ENCODE measurements at places on chromosomes 7 and 10.

GRCh38 chr10:11292576-11293302, 275.1 kb downstream of the CELF2 start:
- DNase-seq, result no peak

DNA sequence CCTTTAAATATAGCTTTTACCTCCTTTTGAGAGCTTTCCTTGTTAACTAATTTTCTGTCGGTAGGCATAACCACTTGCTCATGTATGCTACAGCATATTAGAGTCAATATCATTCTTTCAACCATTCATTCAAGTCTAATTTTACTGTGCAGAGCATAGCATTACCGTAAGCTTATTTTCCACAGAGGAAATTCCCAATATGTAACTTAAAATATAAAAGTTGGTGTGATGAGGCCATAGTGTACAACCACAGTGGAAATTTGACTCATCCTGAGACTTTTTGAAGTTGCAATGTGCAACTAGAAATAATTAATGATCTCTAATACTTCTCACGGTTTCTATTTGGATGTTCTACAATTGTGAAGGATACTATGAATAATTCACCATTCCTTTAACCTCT, 80.6 kb upstream of the KLF6 start:
- no peak for DNase-seq

DNA sequence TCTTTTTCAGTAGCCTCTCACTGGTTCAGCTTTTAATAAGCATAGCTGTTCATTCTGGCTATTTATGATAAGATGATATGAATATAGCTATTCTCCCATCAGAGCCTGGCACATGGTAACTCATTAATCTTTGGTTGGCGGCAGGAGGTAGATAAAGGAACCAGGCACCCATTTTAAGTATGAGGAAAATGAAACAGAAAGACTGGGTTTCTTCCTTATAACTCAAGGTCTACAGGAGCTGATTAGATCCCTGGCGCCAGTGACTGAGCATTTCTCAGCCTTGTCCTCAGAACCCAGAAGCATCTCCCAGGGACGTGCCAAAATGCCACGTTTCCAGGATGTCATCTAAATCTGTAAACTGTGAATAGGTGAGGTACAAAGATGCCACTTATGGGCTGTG, 141.9 kb downstream of the TCF7L2 start:
- DNase-seq, result no peak

DNA sequence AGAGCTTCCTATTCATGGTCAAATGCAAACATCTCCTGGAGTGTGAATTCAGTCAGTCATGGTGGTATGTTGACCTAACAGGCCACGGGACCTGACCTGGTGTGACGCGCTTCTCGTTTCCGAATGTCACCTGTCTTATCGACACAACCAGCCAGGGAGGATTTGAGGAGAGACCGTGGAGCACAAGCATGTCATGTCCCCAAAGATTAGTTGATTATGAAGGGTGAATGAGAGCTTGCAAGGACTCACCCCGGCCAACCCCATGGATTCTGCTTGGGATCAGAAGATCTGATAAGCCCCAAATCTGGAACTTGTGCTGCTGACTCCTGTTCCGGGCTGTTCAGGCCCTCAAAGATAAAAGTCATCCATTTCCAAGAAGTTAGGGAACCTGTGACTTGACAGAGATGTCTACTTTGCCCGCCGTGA, 10.5 kb downstream of the ADRA2A start:
- no peak for DNase-seq

DNA sequence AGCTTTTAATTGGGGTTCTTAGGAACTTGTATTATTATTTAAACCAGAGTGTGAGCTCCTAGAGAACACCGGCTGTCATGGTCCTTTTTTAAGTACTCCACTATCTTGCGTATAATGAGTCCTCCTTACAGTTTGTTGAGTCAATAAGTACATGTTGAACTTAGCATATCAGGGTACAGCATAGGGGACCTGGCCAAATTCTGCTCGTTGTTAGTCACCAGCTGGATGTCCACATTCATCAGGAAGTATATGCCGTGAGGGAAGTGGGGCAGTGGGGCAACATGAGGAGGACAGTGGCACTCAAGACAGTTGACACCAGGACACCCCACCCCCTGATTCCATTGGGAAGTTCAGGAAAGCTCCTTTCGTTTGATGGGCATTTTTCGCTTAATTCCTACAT, 16.6 kb downstream of the RPP30 start:
- no peak for DNase-seq

DNA sequence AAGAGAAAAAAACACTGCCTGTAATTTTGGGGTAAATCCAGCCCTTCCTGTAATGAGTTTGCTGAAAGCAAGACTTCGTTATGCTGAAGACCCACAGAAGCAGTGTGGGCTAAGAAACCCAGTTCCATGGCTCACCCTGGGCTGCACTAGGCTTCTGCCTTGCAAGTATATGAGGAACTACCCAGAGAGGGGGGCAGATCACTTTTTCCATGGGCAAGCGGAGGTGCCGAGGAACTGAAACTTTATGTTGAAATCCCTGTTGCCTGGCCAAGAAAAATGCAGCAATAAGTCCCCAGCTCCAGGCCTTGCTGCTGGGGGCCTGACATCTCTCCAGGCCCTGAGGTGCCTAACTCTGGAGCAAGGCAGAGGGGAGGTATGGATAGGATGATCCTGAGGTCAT, 8.5 kb downstream of the RASSF4 start:
- no peak for DNase-seq

- DNase-seq, result peak; percentile 61
Measured at GRCh38 chr10:57973451-57973850, 294.2 kb downstream of the IPMK start.

DNA sequence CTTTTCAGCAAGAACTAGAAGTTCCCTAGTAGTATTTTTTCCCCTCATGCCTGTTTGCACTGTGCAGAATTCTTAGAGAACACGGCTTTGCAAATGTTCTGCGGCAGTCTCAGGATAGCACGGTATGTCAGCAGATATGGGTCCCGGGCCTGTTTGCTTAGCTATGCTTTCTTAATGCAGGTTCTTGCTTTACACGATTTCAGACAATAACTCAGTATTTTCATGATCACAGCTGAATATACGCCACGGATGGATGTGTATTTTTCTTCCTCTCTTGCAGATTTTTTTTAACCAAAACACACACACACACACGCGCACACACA, 137.3 kb downstream of the HECW1 start:
- peak; percentile 7 for DNase-seq

DNA sequence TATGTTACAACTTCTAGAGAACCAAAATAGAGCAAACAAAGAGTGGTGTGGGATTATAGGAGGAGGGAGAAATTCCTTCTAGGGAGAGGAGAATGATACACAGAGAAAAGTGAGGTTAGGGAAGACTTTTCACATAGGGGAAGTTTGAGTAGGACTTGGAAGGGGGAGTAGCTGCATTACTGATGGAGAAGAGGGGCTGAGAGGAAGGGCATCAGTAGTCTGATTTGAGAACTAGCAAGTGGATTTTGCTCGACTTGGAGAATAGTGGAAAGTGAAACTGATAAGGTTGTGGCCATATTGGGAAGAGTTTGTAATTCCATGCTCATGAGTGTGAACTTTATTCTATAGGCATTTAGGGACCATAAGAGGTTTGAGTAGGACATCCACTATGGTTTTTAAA, 6.1 kb downstream of the NRF1 start:
- no peak for DNase-seq

DNA sequence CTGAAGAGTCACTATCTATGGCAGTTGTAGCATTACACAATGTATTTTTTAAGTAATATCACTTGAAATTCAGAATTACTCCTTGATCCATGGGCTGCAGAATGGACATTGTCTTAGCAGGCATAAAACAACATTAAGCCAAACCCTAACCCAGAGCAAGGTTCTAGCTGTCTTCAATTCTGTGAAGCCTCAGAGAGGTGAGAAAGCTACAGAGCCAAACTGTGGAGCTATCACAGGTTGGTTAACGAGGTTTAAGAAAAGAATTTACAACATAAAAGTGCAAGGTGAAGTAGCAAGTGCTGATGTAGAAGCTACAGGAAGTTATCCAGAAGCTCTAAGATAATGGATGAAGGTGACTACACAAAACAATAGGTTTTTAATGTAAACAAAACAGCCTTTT, 582.7 kb upstream of the POT1 start:
- no peak for DNase-seq

- DNase-seq, result no peak
Measured at GRCh38 chr7:90621747-90622140, 25.6 kb downstream of the CDK14 start.
